NCI-H526 (cell line): ENCODE measurements at places on chromosomes 1 and 21.

DNA sequence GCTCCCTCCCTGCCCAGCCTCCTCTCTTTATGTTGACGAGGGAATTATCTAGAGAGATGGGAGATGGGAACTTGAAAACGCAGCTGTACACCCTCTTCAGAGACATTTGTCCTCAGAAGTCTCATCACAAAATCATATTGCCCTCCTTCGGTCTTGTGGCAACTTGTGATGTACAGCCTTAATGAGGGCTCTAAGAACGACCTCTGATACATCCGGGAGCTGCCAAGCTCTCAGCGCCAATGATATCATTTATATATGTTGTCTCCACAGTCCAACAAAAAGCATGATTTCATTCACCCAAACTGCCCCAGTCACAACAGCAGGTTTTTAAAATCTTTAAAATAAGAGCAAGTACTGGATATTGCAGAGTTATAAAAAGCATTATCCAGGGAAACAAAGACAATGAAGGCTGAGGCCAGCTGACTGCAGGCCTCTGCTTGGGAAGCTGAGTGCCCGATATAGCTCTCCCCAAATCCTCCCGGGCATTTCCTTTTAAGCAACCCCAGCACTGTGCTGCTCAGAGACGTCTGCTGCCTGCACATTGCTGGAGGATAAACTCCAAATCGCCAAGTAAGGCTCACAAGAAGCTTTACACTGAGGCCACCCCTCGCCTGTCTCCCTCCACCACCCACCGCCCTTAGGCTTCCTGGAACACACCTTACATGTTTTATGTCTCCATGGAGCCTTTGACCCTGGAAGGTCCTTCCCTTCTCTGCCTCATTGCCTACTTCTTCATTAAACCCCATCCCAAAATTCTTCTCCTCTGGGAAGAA, 236.1 kb downstream of the C1orf94 start:
- no peak for DNase-seq

DNA sequence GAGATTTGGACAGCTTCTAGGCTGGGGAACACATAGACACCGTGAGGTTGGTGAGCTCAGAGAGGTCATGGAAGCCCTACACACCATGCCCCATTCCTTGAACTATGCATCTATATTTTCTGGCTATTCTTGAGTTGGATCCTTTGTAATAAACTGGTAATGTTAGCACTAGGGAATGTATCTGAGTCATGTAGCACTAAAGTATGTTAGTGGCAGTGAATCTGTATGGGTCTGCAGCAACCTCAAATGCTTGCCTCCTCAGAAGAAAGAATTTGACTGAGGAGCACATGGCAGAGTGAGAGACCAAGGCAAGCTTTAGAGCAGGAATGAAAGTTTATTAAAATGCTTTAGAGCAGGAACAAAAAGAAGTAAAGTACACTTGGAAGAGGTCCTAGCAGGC, 43.7 kb upstream of the LRRC7 start:
- no peak for DNase-seq

- no peak for DNase-seq
Measured at GRCh38 chr1:14568716-14569355, 29.6 kb upstream of the KAZN start.

DNA sequence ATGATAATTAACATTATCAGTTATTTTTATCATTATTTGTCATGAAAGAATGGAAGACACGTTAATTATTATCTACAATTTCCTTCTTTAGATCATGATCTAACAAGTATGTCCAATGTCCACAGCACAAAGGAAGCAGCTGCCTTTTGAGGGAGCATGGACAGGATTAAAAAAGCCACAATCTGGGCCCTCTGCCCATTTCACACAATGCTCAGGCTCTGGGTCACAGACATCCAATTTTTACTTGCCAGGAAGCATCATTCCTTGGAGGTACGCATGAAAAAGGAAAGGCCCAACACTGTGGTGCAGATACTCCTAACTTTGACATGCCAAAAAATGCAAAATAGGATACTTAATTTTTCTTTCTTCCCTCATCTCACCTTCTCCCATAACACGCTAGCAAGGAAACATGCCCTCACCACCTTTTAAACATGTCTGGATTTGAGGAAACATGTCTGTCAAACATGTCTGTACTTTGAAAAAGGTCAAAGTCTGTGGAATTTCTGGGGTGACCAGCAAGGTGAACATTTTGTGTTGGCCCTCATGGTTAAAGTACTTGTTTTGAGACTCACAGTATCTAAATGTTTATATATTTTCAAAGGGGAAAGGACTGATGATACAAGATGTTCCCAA, 40.0 kb downstream of the GADD45A start:
- DNase-seq, result no peak

- DNase-seq, result peak; percentile 53
Measured at GRCh38 chr21:41953249-41953830, 478 bp downstream of the C2CD2 start.

DNA sequence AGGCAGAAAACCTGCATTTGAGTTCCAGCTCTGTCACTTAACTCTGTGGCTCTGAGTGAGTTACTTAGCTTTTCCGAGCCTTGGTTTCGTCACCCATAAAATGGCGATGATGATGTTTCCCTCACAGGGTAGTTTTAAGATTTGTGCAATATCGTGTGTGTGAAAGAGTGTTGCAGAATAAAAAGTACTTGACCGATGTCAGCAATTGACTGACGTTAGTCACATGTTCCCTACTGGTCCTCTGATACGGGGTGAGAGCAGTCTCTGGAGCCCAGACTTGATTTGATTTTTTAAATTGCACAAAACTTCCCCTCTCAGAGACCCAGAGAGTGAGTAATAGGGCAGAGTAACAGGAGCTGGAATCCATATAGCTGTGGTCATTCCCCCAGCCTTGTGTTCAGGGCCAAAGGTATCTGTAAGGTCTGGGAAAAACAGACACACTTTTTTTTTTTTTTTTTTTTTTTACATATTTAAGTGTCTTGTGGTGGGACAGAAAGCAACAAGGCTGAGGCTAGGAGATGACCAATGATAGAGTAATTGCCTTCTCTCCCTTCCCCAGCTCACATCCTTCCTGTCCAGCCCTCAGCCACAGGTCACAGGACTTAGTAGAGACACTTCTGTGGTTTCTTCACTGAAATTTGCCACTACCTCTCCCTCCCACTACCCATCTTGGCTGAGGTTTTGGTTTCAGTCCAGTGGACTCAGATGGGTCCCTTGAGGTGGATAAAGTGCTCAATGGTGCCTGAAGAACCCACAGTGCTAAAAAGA, 2.0 kb downstream of the FCER1G start:
- no peak for DNase-seq

GRCh38 chr1:88357729-88358128, 326.3 kb upstream of the PKN2 start:
- DNase-seq, result no peak

DNA sequence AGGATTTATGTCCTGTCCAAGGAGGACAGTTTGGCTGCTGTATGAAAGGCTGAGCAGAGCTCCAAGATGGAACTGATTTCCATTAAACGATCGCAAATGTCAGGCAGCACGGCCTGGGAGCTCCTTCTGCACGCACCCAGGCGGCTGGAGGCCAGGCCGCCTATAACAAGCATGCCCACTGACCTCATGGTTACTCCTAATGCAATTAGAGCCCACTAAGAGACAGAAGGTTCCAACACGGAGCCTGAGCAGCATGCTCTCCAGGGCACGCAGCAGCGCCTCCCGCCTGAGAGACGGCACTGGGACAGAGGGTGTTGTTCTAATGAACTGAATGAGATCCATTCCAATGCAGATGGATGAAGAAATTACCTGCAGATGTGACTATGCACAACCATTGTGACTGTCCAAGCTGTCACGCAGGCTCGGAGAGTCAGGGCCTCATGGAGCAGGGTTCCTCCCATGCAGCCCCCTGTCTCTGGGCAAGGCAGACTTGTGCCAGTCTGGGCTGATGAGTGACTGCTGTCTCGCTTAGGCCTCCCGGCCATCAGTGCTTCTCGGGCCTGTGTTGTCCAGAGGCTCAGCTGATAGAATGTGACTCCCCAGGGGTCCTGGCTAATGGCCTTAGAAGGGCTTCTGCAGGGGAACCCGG, 25.2 kb upstream of the CDCA8 start:
- no peak for DNase-seq

GRCh38 chr1:2585318-2586092, 1.1 kb upstream of the PRXL2B start:
- DNase-seq, result peak; percentile 53

DNA sequence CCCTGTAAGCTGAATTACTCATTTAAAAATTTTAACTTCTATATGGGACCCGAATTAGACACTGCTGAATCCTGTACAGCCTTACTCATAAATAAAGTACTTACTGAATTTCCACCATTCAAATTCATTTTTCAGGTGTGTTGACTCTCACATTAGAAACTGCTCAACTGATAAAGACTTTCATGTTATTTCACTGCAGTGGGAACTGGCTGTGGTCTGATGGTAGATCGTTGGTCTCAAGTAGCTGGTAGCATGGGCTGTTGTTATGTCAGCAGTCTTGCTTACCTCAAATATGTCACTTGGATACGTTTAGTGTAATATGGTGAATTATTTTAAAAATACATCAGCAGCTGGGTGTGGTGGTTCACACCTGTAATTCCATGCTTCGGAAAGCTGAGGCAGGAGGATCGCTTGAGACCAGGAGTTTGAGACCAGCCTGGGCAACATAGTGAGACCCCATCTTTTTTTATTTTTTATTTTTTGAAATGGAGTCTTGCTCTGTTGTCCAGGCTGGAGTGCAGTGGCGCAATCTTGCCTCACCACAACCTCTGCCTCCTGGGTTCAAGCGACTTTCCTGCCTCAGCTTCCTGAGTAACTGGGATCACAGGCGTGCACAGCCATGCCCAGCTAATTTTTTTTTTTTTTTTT, 10.4 kb downstream of the DEGS1 start:
- no peak for DNase-seq

DNA sequence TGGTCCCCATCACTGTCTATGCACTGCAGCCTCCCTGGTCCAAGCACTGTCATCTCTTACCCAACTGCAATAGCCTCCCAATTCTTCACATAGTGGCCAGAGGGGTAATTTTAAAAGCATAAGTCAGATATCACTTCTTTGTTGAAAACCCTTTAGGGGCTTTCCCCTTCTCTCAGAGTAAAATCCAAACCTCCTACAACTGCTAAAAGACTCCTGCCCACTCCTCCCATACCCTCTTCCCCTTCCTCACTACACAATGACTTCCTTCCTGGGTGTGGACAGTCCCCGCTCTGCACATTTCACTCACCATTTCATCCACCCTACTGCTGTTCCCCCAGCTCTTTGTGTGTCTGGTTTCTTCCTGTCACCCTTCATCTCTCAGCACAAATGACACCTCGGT, 8.3 kb downstream of the MCOLN2 start:
- DNase-seq, result no peak

GRCh38 chr1:26346274-26347033, 7.5 kb downstream of the CRYBG2 start:
- no peak for DNase-seq

DNA sequence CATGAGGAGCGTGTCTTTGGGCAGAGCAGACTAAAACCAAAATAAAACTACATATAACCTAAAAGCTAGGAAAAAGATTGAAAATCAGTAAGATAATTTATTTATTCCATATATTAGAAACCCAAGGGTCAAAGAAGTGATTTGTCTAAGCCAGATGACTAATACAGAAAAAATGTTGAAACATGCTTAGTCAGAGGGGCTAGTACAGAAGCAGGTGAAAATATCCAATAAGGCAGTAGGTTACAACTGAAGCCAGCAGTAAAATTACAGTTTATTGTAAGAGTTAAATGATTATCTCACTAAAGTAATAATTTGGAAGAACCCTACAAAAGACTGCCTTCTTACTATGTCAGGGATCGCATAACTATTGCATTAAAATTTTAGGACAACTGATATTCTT, 1190.9 kb upstream of the PRMT6 start:
- no peak for DNase-seq

DNA sequence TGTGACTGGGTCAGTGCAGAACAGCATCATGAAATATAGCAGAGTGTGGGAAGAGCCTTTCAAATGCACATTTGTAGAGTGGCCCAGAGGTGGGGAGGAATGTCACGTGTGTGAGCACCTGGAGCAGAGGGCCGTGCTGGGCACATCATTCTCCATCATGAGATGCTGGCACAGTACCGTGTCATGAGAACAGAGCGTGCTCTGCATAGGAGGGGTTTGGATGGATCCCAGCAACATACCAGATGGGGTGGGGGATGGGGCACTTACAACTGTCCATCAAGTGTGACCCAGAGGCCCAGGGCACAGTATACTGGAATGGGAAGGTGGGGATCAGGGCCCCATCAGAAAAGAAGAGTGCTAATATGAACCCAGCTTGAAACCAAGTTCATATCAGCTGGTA, 182.0 kb downstream of the LMX1A start:
- no peak for DNase-seq

GRCh38 chr21:17269760-17270159, 243.1 kb upstream of the CXADR start:
- DNase-seq, result no peak

GRCh38 chr1:115507901-115508300, 133.9 kb upstream of the VANGL1 start:
- no peak for DNase-seq

DNA sequence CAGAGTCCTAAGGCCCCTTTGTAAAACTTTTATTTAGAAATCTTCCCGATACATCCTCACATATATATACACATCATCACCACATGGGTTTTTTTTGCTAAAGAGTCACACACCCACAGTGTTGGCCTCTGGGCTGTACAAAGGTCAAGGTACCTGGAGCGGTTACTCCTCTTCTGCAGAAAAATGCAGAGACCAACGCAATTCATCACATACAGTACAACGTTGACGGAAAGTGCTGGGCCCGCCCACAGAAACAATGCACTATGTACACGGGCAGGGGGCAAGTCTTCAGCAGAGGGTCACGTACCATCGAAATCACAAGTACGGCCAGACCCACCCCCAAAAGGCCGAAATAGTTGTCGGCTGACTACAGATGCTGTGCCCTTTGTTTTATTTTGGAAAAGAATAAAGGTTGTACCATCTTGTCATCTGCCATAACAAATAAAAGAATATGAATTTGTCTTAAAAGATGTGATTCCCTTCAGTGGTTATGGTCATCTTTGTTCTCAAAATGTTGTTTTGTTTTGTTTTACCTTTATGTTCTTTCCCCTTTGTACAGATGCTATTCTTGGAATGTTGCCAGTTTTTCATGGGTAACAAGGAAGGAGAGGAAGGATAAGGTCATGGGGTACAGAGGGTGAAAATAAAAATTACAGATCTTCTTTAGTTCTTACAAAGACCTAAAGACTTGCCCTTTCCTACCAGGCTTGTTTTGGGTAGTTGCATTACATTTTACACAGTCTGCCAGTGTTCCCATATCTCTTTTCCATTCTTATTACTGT, 15.6 kb downstream of the TAL1 start:
- DNase-seq, result no peak

GRCh38 chr1:36159614-36160387, 3.8 kb downstream of the MAP7D1 start:
- no peak for DNase-seq

DNA sequence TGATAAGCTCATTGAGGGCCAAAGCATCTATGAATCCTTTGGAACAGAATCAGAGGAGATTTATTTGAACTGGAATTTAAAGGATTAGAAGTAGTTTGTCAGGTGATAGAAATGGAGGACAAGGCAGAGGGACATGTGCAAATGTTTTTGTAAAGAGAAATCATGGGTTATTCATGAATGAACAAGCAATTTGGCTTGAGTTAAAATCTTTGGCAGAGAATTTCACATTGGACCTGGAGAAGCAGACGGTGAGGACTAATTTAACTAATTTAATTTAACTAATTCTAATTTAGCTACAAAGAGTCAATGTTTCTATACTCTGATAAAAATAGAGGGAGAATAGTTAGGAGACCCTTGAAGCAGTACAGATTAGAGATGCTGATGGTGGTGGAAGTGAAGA, 36.3 kb downstream of the SNX7 start:
- no peak for DNase-seq

- DNase-seq, result no peak
Measured at GRCh38 chr1:47689894-47690293, 252.1 kb downstream of the FOXD2 start.

GRCh38 chr1:6743189-6744101, 41.8 kb upstream of the CAMTA1 start:
- peak; percentile 27 for DNase-seq
